ENCODE measurements at places on chromosomes 4 and X. TPM values are rescaled to one million over a fixed set of nuclear protein-coding genes. Genes with fewer than 3 reads are reported as not detected.

NLGN3 gene
- total RNA-seq = 0.38 TPM

GRCh38 chrX:136147315-136147901 lies at the start of gene FHL1:
Gene FHL1 (plus strand): TSS chrX:136147533.
- peak; percentile 80 for DNase-seq

DNA sequence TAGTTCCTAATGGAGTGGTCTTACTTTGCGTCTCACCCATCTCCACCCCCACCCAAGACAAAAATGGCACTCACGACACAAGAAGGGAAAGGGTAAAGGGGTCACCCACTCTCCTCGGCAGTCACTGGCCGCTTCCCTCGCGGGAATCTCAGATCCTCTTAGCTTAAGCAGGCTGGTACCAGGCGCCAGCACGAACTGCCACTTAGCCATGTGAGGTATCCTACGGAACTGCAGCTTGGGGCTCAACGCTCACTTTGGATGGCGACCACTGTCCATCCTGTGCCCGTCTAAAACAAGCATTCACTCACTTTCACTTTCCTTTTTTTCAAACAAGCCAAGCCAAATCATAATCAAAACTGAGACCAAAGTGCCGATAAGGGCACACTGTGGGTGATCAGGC lies 14.6 kb upstream of the MAGIX start:
- no peak for DNase-seq

DNA sequence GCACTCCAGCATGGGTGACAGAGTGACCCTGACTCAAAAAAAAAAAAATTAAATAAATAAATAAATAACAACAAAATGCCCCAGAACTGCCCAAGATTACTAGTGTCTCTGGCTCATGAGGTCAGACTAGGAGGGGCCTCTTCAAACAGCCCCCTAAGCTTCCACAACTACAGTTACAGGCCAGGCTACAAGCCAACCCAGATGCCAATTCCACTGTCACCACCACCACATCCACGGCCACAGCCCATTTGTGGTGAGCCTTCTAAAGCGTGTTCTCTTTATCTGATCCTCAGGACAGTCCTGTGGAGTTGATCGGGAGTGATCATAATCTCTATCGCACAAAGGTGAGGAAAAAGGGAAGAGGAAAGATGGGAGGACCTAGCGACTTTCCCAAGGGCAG lies 36.6 kb downstream of the IGFBP7 start:
- no peak for DNase-seq

- DNase-seq = no peak
Observed at GRCh38 chr4:27024805-27025204, 164.2 kb downstream of the STIM2 start.
